ENCODE measurements at places on chromosomes 12 and 14.

DNA sequence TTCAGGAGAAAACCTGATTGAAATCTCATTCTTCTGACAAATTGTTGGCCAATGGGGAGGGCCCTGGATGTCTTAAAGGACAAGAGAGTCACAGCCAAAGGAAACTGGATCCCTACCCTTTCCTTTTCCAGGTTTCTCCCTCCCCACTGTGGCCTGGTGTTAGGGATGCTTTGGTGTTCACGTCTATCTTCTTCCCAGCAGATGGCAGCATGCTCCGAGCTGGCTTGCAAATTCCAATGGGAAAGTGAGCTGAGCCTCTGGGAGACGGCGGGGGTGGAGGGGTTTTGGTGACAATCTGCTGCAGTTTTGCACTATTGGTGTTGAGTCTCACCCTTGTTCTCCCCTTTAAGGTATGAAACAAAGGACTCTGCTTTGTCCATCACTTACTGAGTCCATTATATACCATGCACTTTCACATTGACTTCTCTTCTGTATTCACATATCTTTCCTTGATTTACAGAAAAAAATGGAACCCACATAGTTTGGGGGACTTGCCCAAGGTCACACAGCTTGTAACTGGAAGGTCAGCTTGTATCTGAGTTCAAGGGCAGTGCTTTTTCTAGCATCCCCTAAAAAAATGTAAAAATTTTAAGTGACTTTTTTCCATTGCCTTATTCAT, 39.3 kb downstream of the CCDC177 start:
- no peak for DNase-seq

DNA sequence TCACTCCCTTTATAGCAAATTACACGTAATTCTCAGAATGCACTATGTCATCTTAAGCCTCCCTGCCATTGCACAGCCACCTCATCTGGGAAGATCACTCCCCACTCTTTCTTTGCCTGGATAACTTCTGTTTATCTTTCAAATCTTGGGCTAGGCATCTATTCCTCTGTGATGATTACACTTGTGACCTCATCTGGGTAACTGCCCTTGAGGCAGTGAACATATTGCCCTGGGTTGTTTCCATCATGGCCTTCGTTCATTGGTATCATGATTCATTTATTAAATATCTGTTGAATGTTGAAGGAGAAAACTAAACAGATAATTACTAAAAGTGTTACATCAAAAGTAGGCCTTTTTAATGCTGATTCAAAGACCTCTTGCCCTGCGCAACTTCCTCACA, 26.2 kb upstream of the PDE3A start:
- no peak for DNase-seq

- no peak for DNase-seq
Observed at GRCh38 chr12:1576410-1577241, 17.8 kb downstream of the FBXL14 start.

GRCh38 chr14:99753225-99754140, 39.7 kb upstream of the EML1 start:
- DNase-seq: no peak

DNA sequence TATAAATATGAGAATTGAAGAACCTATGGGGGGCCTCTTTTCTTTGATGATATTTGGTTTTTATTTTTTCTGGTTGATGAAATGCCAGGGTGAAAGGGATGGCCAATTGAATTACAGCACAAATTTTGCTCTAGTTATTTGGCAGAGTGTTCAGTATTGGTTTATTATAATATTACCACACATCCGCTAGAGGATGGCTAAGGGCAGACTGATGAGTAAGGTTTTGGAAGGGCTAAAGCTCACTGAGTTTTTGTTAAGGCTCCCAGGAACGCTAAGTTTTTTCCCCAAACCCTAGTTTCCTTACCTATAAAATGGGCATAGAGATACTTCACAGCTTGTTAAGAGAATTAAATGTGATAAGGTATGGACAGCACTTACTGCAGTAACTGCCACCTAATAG, 34.3 kb upstream of the LRRC10 start:
- no peak for DNase-seq

DNA sequence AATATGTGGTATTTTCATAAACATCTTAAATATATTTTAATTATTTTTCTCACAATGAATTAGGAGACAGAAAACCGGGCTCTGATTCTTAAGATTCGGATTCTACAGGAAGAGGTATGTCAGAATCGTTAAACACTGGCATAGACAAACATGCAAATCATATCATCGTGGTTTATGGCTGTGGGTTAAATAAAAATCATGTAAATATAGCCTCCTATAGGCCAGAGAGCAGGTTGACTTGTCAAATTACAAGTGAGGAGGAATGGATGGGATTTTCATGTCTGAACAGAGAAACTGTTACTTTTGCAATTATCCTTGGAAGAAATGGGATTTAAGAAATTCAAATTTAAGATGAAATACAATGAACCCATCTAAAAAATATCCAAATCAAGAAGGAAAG, 74.9 kb upstream of the BCAT1 start:
- no peak for DNase-seq

DNA sequence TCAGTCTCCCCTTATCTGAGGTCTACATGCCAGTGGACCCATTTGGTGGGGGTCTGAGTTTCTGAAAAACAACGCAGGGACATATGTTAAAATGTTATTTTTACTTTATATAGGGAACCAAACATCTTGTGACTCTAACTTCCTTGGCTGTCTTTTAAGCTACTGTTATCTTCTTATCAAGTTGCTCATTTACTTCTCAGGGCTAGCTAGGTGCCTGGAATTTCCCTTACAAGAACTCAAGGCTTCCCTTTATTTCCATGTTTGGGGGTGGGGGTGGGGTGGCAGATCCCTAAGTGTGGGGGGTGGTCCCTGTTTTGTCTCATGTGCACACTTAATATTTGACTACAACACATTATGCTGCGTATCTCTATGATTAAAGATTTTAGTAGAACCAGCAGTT, 31.6 kb downstream of the PPP1R36 start:
- DNase-seq: no peak

DNA sequence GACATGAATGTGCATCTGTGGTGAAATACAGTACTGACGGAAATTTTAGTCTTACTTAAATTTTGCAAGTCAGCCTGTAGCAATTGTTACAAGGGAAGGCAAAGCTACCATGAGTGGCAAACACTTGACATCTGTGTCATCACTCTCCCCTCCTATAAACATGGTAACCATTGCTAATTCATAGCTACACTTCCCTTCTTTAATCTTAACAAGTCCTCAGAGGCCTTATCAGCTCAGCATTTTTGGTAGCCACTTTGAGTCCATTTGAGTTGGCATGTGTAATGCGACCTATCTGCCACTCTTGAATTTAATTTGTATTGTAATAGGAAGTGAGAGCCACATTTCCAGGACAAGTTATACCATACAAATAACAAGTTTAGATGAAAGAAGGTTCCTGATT, 218.1 kb downstream of the RMST start:
- no peak for DNase-seq

GRCh38 chr12:32820376-32820931, 64.8 kb upstream of the YARS2 start:
- no peak for DNase-seq

DNA sequence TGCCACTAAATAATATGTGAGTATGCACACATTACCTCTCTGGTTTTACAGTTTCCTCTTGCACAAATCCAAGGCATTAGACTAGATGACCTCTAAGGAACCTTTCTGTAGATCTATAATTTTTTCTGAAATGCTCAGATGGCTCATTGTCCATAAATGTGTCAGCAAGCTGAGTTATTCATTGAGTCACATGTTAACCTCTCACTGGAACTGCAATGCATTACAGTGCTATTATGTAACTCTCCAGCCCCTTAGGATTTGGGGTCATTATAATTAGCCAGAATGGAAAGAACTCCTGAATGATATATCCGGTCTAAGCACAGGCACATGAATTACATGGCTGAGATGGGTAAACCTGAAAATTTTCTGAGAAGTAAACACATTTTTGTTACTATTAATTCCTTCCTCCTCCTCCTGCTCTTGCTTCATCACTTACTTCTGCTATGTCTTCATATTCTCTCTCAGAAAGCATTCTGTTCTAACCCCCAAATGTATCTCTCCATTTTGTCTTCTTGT, 20.3 kb upstream of the DRAM1 start:
- DNase-seq: no peak

DNA sequence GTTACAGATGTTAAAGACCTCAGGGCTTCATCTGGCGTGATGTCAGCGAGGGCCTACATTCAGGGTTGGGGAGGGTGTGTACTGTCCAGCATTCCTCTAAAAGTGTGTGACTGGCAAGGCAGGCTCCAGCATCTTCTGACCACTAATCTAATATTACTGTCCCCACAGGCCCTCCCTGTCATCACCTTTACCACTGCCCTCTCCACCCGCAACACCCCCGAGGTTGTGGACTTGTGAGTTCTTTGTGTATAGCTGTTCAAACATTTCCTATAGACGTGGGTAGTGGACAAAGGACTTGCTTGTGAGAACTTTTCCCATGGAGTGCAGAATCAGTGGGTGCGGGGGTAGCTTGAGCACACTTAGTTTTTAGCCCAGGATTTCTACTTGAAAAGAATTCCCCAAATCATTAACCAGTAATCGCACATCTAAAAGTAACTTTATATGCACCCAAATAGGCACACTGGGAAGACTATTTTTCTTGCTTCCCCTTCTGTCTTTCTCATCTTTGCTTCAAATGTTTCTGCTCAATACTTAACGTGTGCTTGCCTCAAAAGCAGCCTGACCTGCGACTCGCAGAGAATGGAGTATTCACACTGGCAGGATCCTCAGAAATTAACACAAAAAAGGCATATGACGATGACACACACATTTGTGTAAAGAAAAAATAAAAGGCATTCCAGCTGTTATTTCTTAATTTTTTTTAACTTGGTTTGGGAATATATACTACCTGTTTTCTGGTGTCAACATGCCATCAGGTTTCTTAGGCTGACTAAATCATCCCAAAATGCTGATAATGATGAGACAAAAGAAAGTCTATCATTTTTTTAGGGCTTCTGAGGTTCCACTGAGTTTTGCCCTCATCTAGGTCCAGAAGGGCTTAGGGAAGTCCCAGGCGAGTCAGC, 158.4 kb upstream of the HIF1A start:
- DNase-seq: no peak

DNA sequence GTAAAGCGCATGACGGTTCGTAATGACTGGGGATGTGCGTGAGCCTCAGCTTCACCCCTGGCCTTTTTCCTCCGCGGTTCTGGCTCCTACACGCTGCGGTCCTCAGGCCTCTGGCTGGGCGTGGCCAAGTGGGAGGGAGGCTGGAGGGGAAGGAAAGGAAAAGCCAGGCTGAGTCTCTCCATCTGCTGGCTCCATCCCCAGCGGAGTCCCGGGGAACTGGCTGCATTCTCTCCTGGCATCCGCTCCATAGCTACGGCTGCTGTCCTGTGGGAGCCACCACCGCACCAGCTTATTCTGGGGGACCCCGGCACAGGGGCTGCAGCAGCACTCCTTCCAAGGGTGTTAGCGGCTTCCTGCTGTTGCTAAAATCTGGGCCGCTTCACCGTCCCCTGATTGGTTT, 68.2 kb upstream of the SLC24A4 start:
- DNase-seq: no peak

- no peak for DNase-seq
Observed at GRCh38 chr14:69316449-69317101, 56.6 kb downstream of the GALNT16 start.
